Effector CD4-positive, alpha-beta T cell (primary cell): ENCODE measurements at places on chromosomes 4 and X.

- DNase-seq: no peak
Observed at GRCh38 chr4:26729547-26729946, 131.1 kb upstream of the STIM2 start.

DNA sequence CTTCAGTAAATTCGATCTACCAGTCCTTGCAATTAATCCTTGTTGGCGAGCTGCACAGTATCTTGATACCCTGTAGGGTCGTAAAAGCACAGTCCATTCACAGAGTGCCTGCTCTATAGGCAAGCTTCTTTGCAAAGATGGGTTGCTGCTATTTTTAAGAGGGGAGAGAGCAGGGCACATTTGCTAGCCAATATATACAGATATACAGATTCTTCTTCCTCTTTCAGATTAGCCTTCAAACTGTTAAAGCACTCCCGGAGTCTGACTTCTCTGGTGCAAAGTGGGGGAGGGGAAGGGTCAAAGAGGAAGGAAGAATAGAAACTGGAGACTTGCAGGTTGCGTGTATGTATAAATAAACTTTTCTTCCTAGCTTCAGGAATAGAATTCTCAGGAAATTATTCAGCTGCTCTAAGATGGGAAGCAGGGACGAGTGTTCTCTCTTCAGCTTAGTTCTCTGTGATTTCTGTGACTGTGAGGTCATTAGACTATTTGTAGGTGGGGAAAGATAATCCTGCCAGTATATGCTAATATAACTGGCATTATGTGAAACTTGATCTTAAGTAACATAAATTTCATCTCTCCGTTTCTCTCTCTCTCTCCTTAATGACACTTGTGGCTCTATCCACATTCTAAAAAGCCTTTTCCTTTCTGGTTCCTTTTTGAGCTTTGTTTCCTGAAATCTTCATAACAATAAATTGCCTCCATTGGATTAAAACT lies at the start of gene CYSLTR1:
TSS of gene CYSLTR1 (minus strand) at position 242 of the 717 bp plus-strand sequence. CDS start 53,865 bp downstream, outside the sequence.
- DNase-seq: no peak

- DNase-seq: peak; percentile 16
Observed at GRCh38 chrX:124239911-124240310, 92.5 kb upstream of the TEX13D start.

- DNase-seq: no peak
Observed at GRCh38 chrX:20974326-20974725, 399.9 kb upstream of the CNKSR2 start.

DNA sequence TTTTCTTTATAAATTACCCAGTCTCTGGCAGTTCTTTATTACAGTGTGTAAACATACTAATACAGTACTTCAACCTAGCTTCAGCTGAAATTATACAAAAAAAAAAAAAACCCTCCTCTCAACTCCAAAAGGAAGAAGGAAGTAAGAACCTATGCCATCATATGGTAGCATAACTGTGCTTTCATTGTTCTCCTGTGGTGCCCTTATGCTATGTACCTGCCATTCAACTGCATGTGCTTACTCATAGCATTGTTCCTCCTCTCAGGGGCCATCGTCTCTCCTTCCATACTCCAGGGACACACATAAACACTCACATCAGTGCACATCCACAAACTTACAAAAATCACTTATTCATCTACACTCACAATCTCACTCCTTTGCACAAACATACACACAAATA lies 470.1 kb upstream of the HS3ST1 start:
- DNase-seq: no peak

DNA sequence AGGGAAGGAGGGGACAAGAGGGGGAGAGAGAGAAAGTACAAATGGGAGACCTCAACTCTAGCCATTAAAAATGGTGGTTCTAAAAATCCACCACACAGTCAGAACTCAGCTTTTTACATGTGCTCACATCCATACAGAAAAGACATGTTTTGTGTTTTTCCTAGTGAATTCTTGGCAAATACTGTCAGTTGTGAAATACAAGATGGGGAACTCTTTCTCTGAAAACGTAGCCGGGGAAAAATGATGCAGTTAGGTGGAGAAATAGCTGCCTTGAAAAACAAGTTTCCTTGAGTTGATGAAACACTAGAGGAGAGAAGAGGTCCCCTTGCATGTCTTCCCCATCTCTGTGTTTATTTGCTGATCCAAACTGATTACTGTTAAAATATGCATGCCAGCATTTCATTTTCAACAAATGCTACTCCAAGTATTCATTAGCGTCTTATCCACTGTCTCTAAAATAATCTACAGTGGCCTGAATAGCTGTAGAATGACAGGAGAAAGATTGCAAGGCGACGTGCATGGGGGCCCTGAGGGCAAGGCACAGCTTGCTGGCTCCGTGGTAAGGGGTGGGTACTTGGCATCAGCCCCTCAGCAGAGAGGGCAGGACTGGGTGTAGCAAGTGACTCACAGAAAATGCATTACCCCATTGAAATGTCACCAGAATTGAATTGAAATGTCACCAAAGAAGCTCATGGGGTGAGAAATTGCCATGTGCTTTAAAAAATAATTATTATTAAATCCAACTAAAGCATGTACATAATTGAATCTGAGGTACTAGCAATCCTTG lies 48.1 kb upstream of the TBL1X start:
- no peak for DNase-seq

DNA sequence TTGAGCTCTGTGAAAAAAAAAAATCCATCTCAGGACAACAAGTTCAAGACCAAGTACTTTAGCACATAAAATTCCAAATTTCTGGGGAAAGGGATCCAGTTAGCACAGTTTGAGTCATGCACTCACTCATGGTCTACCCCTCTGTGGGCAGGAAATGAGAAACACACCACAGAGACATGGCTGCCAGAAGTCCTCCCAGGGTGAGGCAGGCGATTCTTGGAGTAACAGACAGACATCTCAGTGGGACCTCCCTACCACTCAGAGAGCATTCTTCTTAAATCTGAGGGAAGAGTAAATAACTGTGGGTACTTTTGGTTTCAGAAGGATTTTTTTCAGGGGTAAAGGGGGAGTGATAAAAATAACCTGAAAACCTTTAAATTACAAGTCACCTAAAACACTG lies 14.1 kb downstream of the CXCL1 start:
- no peak for DNase-seq

DNA sequence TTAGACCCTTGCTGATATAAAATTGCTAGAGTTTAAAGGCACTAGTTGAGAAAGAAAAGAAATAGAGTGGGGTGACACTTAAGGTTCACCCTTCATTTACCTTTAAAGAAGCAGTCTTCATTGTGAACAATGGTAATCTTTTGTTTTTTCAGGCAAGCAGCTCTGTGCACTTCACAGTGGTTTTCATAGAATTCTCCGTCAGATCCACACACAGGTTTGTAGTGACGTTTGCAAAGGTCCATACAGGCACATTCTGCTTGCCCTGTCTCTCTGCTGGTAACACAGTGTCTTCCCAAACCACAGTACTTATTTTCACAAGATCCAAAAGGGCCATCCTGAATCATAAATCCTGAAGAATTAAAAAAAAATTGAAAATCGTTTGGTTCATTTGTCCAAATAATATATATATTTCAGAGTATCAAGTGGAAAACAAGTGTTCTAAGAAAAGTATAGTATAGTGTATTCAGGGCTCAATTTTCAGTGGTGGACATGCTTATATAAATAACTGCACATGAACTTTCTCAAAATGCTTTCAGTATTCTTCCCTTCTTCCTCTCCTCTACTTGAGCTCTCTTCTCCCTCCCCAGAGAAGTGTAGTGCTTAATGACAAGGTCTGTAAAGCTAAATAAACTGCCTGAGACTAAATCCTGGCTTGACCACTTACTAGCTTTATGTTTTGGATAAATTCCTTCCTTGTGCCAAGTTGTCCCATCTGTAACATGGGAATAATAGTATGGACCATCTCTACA lies 243.3 kb downstream of the FSTL5 start:
- DNase-seq: no peak

DNA sequence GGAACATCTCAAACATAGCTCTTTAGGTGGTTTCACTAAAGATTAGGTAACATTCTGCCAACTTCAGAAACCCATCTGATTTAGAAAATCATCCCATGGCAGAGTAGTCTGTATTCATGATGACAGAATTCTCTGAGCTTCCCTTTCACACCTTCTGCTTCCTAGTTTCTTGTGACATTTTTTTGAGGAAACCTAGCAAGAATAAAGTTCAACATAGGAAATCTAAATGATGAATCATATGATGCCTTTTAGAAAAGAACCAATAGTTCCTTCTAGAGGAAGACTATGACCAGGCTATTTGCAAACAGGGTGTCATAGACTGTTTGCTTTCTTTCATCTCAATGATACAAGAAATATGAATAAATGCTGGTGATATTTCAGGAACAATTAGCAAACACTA lies 49.8 kb upstream of the CAMK2D start:
- no peak for DNase-seq

- no peak for DNase-seq
Observed at GRCh38 chr4:73139245-73139644, 69.7 kb upstream of the COX18 start.

DNA sequence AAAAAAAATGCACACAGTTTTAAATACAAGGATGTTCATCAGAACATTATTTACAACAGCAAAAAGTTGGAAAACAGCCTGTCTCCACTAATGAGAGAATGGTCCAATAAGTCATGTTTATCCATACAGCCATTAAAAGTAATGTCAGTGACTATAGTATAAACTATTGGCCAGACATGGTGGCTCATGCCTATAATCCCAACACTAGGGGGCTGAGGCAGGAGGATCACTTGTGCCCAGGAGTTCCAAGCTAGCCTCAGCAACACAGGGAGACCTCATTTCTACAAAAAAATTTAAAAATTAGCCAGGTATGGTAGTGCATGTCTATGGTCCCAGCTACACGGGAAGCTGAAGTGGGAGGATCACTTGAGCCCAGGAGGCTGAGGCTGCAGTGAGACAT lies 48.1 kb upstream of the IL13RA1 start:
- no peak for DNase-seq

GRCh38 chr4:99405433-99406115 lies 29.6 kb downstream of the ADH7 start:
- peak; percentile 36 for DNase-seq

- no peak for DNase-seq
Observed at GRCh38 chr4:94603170-94603747, 151.5 kb downstream of the PDLIM5 start.

- DNase-seq: no peak
Observed at GRCh38 chrX:110536816-110537215, 178.2 kb downstream of the RTL9 start.

DNA sequence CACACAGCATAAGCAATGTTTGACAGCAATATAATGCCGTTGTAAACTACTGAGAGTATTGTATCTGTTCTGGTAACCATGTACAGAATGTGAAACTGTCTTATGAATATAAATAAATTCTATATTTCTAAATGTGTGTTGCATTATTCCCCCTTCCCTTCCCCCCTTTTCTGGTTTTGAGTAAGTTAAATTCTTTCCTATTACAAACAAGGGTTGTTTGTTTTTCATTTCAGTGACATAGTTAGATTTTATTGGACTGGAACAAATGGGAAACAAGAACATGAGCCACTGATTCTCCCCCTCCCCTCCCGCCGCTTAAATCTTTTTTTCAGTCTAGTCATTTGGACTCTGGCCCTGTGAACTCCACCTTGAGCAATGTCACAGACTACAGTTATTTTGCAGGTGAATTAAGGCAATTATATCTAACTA lies 69.8 kb downstream of the GPAT3 start:
- no peak for DNase-seq
